Epithelial cell of esophagus (primary cell): ENCODE measurements at places on chromosomes 1 and 21.

DNA sequence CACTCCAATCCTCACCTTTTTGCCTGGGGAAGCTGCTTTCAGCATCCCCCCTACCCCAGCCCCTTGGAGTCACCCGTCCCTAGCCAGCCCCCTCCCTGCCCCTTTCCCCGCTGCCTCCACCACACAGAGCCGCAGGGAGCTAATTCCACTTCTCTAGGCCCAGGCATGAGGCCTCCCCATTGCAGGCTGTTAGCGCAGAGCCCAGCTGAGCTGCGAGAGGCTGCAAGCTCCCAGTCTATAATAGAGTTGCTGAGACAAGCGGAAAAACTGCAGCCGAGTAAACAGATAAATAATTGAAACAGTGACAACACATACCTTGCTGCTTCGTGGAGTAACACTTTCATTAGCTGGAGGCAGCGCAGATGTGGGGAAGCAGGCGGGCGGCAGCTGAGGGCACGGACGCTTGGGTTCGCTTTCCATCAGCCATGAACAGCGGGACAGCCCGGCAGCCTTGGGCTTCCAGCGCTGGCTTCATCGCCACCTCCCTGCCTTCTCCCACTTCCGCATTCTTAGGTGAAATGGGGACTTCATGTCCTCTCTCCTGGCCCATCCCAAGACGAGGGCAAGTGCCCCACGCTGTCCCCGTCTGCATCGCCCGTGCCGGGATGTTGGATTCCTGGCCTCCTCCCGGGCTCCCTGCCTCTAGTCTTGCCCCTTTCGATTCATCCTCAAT lies 183.3 kb downstream of the IGSF21 start:
- no peak for DNase-seq

GRCh38 chr1:50132347-50132894 lies 23.7 kb downstream of the ELAVL4 start:
- no peak for DNase-seq

- DNase-seq, result no peak
Observed at GRCh38 chr1:160177667-160178066, 12.7 kb upstream of the CASQ1 start.

DNA sequence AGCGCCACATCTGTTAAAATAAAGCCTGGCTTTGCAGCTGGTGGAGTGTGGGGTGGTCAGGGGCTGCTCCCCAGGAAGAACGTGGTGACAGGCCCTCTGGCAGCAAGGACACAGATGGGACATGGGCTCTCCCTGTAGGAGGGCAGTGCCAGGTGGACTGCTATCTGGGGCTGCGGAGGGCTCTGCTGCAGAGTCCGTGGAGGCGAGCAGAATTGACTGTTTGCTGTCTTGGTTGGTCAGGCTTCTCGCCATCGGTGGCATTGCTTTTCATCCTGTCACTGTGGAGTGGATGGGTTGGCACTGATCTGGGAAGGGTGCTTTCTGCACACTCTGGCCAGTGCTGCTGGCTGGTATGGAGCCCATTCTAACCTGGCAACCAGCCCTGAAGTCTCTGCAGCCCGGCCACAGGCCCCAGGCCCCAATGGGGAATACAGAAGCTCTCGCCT lies 103.0 kb downstream of the LAMC2 start:
- no peak for DNase-seq

DNA sequence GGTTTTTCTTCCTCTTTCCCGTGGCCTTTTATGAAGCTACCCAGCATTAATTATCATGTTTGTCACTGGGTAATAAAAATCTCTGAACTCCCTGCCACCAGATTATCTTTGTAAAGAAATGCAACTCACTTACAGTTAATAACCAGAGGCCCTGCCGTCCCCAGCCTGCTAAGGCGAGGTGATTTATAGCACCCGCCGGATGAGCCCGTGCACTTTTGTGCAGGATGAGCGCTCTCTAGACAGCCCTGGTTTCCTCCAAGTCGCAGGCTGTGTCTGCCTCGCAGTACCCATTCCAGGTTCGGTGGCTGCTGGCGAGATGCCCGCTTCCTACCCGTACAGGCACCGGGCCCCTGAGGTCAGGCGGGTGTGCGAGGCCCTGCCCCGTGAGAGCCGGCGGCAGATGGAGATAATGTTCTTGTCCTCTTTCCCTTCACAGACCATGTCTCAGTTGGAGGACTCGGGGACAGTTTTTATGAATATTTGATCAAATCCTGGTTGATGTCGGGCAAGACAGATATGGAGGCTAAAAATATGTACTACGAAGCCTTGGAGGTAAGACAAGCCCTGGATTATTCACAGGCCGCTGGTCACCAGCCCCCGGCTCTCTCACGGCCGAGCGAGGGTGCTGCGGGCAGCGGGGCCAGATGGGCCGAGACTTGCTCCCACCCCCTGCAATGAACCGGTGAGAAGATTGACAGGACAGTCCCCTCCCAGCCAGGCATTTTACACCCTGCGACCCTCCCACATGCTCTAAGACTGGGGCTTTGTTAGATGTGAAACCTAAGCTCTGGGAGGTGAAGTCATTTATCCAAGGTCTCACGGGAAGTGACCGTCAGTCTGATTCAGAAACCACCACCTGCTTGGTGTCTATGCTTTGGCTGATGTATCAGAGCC lies 28.5 kb upstream of the SELENON start:
- no peak for DNase-seq
